ENCODE measurements at places on chromosomes 1 and 21. TPM values are rescaled to one million over a fixed set of nuclear protein-coding genes. Genes with fewer than 3 reads are reported as not detected.

DNA sequence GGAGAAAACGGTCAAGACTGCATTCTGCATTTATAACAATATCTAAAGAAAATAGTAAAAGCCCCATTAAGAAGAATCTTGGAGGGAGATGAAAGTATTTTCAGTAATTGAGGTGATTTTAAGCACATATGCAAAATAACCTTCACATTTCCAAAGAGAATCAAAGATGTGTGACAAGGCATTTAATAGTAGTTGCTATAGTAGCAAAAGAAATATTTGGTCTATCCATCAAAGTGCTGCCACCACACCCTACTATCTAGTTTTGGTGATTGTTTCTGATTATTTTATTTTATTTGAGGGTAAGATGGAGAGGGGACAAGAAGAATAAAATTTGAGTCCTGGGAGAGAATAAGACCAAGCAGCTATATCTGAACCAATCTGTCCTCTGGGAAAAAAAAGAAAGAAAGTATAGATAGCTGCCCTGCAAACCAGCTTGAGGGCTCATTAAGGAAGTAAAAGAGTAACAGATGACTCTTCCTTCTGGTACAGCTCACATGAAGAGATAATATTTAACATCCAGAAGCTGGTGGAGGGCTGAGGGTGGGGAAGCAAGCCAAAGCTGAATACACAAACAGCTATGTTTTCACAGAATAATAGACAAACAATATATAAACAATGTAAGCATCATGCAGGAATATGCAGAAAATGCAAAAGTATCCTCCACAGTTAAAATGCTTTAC is 47.2 kb upstream of the RASAL2 start:
- no peak for DNase-seq

The CFHR3 gene
- 0.24 TPM for total RNA-seq

The IL23R gene
- 0.18 TPM for total RNA-seq

- no peak for DNase-seq
Observed at GRCh38 chr1:95002164-95002539, 70.6 kb downstream of the ALG14 start.

DNA sequence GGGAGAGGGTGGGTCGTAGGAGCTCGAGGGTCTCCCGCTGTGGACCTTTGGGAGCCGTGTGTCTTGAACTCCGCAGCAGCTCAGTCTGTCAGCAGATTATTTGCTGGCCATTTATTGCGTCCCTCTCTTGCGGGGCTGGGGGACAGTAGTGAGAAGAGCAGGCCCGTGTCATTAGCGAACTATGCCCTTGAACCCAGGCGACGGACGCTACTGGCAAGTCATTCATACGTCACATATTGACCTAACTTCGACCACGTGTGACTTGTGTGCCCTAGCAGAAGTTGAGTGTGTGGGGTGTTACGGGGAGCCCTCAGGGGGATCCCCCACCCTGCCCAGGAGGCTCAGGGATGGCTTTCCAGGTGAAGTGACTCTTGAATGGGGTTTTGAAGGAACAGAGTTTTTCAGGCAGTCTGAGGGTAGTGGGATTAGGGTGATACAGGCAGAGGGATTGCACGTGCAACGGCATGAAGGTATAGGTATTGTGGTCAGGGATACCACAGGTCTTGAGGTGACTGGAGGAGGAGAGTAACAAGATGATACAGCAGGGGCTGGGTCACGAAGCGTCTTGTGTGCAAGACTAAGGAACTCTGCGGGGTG is 13.0 kb downstream of the RCC1 start:
- no peak for DNase-seq

The AMIGO1 gene
- 9.1 TPM for total RNA-seq

The CREG1 gene
- 161 TPM for total RNA-seq

- DNase-seq = peak; percentile 83
Observed at GRCh38 chr1:211469938-211470529, 21.9 kb downstream of the RD3 start.

The PCAT6 gene
- 0.71 TPM for total RNA-seq

GRCh38 chr1:44947063-44947773 is 39.2 kb downstream of the EIF2B3 start:
- DNase-seq = no peak

The HMCN1 gene
- total RNA-seq = 28.0 TPM

GRCh38 chr1:152623203-152623844 is 421 bp upstream of the LCE3A start:
- no peak for DNase-seq

GRCh38 chr1:47725000-47725473 is 272.1 kb downstream of the TRABD2B start:
- no peak for DNase-seq

DNA sequence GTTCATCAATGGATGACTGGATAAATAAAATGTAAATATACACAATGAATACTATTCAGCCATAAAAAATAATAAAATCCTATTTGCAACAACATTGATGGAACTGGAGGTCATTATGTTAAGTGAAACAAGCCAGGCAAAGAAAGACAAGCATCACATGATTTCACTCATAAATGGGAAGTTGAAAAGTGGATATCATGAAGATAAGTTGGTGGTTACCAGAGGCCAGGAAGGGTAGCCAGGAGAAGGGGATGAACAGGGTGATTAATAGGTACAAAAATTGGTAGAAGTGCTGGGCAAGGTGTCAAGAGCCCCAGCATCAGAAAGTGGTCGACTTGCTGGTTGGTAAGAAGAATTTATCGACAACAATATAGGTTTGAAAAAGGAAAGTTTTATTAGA is 1.3 kb upstream of the PARK7 start:
- no peak for DNase-seq

The KNCN gene
- total RNA-seq = not detected

The AQP10 gene
- total RNA-seq = 0.47 TPM

GRCh38 chr1:89732643-89733222 is 88.1 kb upstream of the LRRC8D start:
- DNase-seq = no peak

GRCh38 chr1:2448098-2448445 is 28.0 kb upstream of the PLCH2 start:
- DNase-seq = no peak

DNA sequence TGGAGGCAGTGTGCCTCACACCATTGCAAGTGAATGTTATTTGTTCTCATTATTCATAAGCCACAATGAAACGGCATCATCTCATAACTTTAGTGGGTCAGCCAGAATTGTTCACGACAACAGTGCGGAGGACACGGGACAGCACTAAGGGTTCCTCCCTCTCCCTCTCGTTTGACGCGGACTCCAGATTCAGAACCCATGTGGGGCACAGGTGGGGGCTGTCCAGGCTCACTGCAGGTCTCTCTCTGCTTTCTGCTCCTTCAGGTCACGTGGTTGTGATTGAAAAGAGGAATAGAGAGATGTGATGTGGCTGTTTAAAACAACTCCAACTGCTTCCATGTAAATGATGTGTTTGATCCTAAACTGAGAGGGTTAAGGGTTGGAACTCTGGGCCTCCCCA is 13.5 kb downstream of the RUNX1 start:
- no peak for DNase-seq

The ST6GALNAC5 gene
- total RNA-seq = 16.3 TPM

GRCh38 chr1:46818591-46818990 is 19.7 kb downstream of the CYP4B1 start:
- no peak for DNase-seq

GRCh38 chr1:147168626-147169058 is 3.6 kb downstream of the PRKAB2 start:
- no peak for DNase-seq

GRCh38 chr1:88985032-88985431 is 7.4 kb downstream of the KYAT3 start:
- DNase-seq = no peak

The WNT3A gene
- total RNA-seq = 6.0 TPM

DNA sequence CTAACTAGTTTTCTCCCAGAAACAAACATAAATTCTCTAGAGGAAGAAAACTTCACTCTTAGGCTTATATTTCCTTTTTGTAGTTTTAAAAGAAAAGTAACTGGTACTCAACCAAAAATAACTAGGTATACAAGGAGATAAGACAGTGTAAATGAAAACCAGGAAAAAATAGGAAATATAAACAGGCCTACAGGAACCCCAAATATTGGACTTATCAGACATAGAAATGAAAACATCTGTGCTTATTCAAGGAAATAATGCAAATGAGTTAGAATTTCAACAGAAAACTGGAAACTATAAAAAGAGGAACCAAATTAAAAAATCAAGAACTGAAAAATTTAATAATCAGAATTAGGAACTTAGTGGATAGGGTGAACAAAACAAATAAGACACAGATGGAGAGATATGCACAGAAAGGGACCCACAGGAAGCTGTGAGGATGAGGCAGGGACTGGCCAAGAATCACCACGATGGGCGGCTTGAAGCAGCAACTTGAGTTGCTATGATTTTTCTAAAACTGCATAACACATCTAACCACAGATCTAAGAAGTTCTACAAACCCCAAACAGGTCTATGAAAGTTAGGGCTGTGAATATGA is 67.5 kb upstream of the ACTRT2 start:
- peak; percentile 10 for DNase-seq

DNA sequence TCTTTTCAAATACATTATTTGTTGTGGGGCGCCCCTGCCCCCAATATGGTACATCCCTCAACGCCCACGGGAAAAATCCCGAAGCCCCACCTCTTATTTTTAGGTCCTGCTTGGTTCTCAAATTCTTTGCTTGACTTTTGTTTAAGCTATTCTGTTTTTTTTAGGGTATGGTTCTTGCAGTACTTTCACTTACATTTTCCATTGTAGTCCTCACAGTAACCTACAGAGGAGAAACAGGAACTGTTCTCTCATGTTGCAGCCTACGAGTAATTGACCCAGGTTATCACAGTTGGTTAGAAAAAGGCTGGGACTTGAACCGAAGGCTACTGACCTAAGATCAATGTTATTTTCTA is 697 bp upstream of the C21orf91 start:
- DNase-seq = no peak

DNA sequence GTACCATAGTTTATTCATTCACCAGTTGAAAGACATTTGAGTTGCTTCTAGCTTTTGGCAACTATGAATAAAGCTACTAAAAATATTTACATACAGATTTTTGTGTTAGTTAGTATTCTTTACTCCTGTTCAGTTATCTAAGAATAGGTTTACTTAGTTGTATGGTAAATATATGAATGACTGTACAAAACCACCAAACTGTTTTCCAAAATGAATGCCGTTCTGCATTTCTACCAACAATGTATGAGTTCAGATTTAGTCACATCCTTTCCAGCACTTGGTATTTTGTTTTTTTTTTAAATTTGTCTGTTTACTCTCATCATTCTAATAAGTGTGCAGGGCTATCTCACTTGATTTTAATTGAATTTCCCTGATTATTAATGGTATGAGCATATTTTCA is 3.4 kb upstream of the KIFAP3 start:
- DNase-seq = no peak

DNA sequence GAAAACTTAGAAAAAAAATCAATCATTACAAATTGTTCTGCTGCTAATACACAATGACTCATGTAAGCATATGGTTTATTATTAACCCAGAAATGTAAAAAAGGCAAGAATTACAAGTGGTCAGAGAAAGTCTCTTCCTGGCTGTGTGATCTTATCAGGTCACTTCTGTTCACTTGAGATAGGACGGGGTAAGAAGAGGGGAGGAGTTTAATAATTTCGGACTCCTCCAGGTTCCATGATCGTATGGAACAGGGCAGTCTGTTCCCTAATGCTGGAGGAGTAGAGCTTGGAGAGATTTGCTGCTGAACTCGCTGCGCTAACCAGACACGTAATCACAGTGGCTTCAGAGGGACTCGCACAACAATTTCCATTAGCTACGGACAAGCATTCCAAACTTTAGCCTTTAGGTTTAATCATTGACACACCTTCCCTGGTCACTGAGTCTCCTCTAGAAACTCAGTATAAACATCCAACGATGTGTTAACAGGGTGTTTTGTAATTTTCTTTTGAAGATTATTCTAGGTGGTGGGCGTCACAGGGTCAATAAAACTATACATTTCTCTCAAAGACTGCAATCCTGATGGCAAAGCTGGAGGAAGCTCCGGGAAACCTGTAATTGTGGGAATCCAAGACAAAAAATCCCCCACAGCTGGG is 1.3 kb downstream of the CRYZ start:
- no peak for DNase-seq

DNA sequence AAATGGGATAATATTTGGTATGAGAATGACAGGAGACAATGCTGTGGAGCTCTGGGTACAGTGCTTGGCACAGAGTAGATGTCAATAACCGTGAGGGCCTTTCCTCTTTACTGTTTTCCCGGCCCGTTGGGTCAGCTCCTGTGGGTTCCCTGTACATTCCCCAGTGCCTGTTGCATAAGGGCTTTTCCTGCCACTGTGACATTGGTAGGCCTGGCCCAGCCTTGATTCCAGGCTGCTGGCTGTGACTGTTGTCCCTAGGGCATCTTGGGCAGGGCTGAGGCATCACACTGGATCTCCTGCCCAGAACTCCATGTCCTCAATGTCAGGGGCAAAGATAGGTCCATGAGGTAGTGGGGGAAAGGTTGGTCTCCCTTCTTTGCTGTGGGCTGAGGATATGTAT is 25.8 kb upstream of the MYCL start:
- no peak for DNase-seq

- no peak for DNase-seq
Observed at GRCh38 chr1:9289711-9290485, 2.8 kb upstream of the SPSB1 start.

DNA sequence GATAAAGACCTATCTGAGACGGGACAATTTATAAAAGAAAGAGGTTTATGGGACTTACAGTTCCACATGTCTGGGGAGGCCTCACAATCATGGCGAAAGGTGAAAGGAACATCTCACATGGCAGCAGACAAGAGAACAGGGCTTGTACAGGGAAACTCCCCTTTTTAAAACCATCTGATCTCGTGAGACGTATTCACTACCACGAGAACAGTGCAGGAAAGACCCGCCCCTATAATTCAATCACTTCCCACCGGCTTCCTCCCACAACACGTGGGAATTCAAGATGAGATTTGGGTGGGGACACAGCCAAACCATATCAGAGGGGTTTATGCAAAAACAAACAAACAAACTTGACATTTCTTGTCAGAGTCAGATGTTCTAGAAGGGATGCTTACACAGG is 89.7 kb downstream of the PLPP3 start:
- no peak for DNase-seq

DNA sequence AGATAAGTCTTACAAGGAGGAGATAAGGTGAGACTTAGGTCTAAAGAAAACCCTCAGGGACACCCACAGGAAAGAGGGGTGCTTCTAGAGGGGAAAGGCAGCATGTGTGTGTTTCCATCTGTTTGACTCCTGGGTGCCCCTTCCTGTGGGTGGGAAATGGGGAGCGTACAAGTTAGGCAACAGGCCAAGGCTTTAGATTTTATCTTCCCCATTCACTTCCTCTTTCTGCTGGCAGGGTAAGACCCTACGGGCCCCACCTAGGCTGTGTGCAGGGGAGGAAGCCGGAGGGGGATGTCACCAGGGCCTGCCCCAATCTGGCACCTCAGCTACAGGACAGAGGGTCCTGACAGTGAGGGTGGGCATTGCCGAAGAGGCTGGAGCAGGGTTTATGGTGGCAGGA is 2.5 kb upstream of the OLIG1 start:
- no peak for DNase-seq

- no peak for DNase-seq
Observed at GRCh38 chr1:74690364-74690696, 16.7 kb upstream of the ERICH3 start.

The SELE gene
- 0.38 TPM for total RNA-seq

- DNase-seq = no peak
Observed at GRCh38 chr1:5947978-5948680, 44.1 kb downstream of the NPHP4 start.

- no peak for DNase-seq
Observed at GRCh38 chr1:97041026-97041425, 319.4 kb downstream of the PTBP2 start.

- no peak for DNase-seq
Observed at GRCh38 chr1:165896277-165896676, 68.9 kb downstream of the UCK2 start.

The CBR3 gene
- 4.3 TPM for total RNA-seq

The FCGR2B gene
- 31.9 TPM for total RNA-seq

The TRIM46 gene
- total RNA-seq = 0.35 TPM

GRCh38 chr1:244054247-244054923 is 3.3 kb downstream of the ZBTB18 start:
- no peak for DNase-seq
